ENCODE measurements at places on chromosomes 5 and 9.

DNA sequence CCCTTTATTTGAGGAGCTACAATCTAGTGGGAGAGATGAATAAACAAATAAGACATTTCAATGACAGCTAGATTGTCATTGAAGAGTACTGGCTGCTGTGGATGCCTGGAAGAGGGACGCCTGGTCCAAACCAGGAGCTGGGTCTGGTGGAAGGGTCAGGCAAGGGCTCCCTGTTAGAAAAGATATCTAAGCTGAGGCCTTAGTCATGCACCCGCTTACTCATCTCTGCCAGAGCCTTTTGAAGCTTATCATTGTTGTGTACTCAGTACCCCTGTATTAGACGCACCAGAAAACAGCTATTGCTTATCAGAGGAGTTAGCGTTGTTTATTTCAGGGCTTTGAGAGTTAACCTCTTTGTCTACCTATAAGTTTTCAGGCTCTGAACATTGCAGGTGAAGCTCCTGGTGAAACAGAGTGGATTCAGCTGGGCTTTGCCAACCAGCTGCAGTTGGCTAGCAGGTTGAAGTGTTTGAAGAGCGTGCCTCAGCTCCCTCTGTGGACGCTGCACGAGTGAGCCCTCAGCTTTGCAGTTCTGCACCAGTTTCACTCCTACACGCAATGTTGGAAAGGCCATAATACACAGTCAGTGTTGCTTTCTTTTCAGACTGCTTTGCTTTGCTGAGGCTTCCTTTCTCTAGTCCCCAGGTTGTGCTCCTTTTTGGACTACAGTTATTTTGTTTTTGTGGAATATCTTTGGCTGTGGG, 5.6 kb upstream of the GPR151 start:
- DNase-seq: no peak

DNA sequence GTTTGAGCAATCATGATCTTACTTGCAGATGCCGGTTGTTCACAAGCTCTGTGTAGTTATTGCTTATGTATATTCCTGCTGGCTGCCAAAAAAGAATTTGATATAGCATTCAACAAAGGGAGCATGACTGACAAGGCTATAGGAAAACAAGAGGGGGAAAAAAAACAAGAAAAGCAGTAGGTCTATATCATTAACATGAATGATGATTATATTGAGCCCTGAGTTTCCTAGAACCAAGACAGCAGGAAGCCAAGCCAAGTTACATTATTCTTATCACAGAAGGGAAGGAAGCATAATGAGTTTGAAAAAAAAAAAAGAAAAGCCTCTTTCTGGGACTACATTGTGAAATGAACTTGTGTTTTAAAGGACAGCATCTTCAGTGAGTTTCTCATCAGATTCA, 41.0 kb downstream of the TSTD2 start:
- no peak for DNase-seq

DNA sequence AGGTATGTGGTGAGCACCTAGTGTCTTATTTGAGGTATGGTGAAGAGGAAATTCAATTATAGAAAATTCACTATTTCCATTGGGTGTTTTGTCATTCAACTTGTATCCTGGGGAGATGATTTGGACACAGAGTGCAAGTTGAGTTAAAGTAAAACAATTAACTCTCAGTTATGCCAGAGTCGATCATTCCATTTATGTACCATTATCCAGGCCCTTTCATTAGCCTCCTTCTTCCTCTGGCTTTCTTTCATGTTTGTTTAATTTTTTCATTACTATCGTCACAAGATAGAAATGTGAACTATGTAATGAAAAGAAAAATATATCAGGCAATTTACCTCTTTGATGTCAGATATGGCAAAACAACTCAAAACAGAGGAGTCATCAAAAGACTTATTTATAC, 1347.2 kb upstream of the NUDT12 start:
- no peak for DNase-seq

DNA sequence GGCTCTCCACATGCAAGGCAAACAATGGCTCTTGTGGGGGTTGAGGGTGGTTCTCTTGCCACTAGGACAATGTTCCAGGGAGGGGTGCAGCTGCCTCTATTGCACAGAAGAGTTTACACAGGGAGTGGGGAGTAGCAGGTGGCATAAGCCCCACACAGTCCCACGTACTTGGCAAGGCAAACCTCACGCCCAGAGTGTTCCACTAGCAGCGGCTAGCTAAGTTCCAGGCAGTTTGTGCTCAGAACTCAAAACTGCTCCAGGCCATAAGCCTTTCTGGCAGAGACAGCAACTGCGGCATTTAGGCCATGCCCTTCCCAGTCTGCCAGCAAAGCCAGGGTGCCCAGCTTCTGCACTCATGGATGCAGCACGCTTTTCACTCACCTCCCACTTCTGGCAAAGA, 29.0 kb upstream of the BTNL3 start:
- DNase-seq: no peak

DNA sequence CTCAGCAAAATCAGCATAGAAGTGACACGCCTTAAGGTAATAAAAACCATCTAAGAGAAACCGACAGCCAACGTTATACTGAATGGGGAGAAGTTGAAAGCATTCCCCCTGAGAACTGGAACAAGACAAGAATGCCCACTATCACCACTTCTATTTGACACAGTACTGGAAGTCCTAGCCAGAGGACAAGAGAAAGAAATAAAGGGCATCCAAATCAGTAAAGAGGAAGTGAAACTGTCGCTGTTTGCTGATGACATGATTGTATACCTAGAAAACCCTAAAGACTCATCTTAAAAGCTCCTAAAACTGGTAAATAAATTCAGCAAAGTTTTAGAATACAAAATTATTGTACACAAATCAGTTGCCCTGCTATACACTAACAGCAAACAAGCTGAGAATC, 393.3 kb downstream of the KIF4B start:
- DNase-seq: no peak

- no peak for DNase-seq
These were observed 2.8 kb downstream of the OR1L8 start for GRCh38 chr9:122580360-122580759.

DNA sequence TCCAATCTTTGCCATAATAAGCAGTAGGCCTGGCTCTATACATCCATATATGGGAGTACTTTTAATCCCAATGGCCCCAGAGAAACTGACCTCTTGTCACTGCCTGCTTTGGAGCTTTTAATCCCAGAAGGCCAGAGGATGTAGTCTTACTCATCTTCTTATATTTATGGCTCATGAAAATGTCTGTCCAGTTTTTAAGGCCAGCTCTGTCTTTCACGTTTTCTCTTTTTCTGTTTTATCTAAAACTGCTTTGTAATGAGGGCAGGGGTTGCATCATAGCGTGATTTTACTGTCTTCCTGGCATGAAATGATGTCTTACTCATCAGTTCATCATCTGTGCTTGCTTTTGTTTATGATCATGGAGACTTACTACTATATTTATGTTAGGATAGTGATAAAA, 1094.9 kb downstream of the MAT2B start:
- DNase-seq: no peak

DNA sequence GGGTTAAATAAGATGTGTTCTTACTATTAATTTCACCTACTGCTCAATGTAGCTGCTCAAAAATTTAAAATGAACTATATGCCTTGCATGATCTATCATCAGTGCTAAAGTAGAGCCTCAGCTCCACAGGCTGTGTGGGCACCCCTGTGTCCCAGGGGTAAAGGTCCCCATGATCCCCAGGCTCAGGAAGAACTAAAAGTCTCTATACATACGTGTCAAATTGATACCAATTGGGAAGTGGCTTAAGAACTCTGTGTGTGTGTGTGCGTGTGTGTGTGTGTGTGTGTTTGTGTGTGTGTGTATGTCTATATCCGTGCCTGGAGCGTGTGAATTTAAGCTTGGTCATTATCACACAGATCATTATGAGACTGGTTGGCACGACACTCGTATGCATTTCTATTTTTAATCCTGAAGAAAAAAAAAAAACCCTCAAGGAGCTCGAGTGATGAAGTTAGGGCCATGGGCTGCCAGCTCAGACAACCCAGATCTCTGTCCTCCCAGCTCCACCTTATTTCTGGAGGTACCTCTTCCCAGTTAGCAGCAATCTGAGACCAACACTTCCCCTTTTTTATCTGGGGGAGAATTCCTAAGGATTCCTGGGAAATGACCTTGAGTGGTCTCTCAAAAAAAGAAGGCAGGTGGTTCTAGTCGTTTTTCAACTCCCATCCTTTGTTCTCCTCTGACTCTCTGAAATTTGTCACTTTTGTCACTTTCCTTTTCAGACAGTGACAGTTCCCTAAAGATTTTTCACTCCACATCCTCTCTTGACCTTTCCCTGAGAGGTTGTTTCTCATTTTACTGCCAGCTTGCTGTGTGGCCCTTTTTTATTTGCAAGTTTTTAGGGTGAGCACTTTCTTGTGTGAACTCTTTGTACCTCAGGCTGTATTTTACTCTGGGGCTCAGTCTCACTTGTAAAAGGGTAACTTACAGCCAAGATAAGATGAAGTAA, 45.7 kb upstream of the CTXN3 start:
- DNase-seq: no peak

DNA sequence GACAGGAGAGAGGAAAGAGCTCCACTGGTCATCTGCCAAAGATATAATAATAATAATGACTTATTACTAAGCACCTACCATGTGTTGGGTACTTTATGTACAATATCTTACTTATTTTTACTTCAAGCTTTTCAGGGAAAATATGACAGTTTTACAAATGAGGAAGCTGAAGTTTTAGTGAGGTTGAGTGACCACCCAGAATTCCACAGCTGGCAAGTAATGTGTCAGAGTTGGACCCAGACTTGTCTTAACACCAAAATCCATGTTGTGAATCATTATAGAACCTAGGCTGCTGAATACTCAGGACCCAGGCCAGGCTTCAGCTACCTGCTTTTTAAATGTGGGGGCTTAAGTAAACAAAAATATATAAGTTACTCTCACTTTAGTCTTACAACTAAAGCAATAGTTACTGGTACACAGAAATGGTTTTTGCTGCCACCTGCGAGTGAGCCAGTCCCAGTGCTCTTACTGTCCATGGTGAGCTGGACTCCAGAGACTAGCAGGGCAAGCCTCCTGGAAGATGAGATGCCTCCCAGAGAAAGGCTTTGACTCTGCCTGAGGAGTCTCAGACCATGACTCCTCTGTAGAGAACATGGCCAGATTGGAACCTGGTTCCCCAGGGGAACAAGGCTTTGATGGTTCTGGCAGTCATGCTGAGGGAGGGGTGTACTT, 29.9 kb downstream of the RUSC2 start:
- no peak for DNase-seq

DNA sequence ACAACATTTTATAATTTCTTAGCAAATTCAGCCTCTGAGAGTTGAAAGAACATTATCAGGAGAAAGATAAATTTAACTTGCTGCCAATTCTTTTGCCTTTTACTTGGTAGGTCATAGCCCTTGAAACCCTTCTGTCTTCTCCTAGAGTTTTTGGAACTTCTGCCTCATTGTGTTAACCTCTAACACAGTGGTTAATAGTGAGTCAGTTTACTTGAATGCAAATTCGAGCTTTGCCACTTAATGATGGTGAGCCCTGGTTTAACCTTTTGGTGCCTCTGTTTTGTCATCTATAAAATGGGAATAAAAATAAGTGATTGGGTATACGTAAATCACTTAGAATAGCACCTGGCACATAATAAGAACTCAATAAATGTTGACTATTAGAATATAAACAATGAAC, 1.8 kb upstream of the INIP start:
- no peak for DNase-seq

DNA sequence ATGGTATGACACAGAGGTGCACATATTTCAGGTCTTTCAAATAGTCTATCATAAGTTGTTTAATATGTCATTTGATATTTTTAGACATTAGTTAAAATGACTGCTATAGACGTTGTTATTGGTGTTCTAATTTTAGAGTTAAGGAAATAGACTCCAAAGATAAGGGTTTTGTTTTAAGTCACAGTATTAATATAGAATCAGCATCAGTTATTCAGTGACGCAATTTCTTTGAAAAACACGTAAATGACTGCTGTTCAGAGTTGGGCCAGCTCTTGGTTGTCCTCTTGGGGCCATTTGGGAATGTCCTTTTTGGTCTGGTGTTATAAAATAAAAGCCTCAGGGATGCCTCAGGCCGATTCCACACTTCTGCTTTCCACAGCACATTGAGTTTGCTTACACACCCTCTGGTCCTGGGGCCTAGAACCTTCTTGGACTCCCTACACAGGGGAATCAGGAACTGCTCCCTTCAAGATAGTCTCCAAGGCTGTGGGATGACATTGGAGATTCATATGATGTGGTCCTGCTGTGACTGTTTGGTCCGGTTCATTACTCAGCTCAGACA, 14.3 kb downstream of the OTULIN start:
- no peak for DNase-seq

DNA sequence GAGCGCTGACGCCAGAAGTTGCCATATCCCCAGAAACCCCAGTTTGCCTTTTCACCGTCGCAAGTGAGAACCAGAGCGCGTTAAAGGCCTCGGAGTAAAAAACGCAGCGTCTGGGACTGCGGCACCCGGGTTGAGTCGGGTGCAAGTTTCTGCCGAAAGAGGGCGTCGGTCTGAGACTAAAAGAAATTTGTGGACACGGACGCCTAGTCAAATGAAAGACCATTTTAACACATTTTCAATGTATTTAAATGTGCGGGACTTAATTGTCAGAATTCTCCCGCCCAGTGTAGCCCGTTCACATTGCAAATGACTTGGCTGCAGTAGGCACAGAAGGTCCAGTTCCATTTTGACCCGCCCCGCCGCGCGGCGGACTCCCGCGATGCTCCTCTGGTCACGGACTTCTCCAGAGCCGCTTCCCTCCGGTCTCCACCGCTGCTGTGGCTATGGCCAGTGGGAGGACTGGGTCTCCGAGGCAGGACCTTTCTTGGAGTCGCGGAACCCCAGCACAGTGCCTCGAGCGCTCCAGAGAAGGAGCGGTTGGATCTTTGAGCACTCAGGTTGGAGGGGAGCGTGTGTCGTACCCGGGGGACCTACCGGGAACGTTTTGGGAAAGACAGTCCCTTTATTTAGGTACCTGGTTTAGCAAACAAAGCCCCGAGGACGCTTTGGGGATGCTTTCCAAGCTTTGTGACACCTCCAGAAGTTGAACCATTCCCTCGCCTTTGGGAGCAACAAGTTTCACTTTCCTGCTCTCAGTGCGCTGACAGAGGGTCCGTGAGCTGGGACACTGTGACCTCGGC, 1.2 kb upstream of the NPR3 start:
- DNase-seq: no peak

DNA sequence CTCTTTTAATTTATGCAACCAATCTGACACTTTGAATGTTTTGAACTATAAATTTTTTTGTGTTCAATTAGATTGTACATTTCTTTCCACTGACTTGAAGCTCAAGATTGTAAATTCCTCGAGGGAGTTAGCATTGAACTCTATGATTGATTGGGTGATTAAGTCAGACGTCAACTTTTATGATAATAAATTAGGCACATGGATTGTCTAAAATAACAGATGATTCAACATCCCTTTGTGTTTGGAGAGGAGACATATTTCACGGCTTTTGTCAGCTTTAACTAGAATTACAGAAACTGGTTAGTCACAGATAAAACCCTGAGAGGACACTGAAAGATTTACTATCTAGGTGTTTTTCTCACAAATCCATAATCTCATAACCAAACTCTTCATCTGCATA, 32.7 kb upstream of the TXNDC8 start:
- no peak for DNase-seq

DNA sequence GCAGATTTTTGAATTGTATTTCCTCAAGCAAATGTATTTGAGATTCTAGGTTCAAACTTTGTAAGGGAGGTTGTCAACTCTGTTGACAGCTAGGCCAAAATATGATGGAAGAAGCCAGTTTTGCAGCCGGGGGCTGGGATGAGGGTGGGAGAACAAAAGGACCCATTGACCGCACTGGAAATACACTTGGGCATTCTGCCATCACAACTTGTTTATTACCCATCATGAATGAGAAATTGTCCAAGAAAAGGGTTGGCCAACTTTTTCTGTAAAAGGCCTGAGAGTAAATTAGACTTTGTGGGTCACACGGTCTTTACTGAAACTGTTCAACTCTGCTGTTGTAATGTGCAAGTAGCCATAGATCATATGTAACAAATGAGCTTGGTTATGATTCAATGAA, 221.3 kb upstream of the KLF9 start:
- no peak for DNase-seq
